ENCODE measurements at places on chromosomes 1 and 21. TPM values are rescaled to one million over a fixed set of nuclear protein-coding genes. Genes with fewer than 3 reads are reported as not detected.

DNA sequence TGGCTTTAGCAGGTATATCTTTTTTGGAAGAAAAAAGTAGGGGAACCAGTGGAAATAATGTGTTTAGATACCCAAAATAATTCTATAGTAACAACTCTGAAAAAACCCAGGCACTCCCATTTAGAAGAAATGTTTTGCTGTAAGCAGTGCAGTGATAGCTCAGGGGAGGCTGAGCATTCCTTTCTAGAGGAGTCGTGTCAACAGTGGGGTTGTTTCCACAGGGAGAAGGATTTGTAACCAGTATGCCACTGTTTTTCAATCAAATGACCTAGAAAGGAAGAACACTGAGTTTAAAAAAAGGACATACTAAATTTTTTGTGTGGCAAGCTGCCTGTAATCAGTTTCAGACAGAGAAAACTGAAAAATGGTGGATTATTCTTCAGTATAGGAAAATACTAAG, 2.4 kb downstream of the PGD start:
- no peak for DNase-seq

DNA sequence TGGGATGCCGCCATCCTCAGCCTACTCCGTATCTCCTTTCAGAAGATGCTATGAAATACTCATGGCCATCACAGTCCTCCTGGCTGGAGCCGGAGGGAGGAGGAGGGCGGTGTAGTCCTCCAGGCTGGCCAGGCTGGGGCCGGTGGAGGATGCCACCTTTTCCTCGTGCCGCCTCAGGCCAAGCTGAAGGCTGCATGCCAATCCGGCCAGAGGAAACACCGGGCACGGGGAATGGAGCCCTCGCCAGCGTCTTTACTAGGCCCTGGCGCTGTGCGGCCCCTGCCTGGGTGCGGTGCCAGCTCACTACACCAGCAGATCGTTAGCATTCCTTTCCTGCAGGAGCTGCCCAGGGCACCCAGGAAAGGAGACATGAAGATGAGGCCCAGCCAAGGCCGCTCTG, 70.1 kb downstream of the CASZ1 start:
- DNase-seq = no peak

DNA sequence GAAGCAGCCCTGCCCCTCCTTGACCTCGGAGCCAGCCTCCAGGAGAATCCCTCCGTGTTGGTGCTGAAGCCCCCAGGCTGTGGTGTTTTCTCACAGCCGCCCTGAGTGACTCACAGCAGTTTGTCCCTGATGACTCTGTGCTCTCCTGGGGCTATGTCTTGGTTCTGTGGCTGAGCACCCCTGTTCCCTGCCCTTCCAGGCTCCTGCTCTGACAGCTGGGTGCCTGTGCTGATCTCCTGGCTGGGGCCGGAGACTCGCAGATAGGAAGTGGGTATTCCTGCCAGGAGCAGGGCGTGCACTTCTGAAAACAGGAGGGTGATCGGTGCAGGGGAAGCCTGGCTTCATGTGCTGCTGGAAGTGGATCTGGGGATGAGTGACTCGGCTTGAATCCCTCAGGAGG, 34.5 kb downstream of the POFUT2 start:
- no peak for DNase-seq

Gene NOTCH2NLA
- 37.6 TPM for total RNA-seq

DNA sequence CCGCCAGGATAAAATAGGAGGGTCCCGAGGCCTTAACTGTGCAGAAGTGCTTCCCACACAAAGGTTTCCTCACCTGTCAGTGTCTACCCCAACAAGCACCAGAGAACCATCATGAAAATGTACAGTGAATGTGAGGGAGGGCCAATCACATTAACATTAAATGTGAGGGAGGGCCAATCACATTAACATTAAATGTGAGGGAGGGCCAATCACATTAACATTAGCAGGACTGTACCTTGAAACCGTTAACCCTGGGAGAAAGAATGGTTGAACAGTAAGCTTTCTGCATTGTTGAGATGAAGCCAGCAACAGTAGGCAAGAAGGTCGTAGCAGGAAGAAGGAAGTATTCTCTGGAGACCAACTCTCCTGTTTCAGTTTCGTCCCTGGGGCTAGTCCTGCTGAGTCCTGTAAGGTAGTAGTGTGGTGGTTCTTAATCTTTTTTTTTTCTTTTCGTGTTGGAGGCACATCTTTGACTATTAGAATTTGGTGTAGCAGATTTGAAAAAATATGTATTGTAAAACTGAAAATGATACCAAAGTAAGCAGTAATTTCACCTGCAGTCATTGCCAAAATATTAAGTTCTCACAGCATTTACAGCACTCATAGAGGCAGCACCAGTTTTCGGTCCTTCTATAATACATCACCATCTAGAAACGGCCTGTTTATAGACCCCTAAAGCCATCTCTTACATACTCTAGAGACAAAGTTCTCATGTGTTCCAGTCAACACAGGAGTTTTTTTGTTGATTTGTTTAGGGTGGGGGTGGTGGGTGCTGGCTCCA, 98.6 kb upstream of the PPP2R5A start:
- no peak for DNase-seq

DNA sequence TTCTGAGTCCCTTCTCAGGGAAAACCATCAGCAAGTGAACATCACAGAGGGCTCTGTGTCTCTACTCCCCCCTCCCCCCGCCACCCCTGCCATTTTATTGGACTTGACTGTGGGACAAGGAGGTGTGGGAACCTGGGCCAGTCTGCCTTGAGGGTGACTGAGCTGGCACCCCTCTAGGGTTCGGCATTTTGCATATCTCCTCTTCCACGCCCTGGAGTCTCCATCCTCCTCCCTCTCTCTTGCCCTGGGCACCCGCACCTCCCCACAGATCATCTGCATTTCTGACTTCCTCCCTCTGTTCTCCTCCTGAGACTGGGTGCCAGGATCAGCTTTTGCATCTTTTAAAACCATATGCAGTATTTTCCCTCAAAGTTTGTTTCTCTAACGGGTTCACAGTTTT, 107.1 kb upstream of the ERRFI1 start:
- no peak for DNase-seq

Gene CRP
- total RNA-seq = not detected

- no peak for DNase-seq
Measured at GRCh38 chr1:30132602-30133286, 590.6 kb downstream of the MATN1 start.

- no peak for DNase-seq
Measured at GRCh38 chr1:192787914-192788585, 20.8 kb upstream of the RGS2 start.

DNA sequence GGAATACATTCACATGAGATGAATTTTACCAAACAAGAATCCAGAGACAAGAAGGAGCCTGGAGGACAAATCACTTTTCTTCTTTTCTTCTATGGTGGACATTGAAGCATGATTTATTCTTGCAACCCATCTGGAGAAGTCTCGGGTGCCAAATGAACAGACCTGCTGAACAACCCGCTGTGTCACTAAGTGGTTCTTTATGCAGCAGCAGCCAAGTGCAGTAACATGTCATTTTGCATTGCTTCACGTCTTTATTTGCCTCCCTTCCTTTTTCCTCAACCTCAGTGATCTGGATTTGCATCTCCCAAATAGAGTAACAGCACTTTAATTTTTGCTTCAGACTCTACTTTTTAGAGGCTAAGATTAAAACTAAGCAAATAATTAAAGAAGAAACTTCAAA, 50.0 kb upstream of the TENT5C start:
- DNase-seq = no peak

DNA sequence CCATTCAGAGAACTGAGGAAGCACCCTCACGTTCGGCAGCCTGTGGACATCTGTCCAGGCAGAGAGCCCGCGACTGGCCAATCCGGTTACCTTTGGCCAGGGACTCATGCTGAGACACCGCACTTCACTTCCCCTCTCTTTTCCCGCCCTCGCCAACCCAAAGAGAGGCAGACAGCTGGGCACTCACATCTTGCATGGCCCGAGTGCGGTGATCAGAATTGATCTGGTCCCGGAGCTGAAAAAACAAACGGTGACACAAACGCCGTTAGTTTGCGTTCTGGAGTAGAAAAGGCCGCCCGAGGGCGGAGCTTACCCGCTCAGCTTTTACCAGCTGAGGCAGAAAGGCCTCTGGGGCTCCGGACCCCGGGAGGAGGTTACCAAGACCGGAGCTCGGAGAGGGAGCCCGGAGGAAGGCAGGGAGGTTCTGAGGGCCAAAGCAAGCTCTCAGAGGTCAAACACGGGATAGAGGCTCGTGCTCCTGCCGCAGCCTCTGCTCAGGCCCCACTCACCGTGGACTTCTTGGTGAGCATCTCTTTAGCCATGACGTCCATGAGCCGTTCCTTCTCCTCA, 376 bp downstream of the SF3A3 start:
- no peak for DNase-seq

Gene INPP5B
- 34.2 TPM for total RNA-seq

Gene FAAH
- total RNA-seq = 5.7 TPM

DNA sequence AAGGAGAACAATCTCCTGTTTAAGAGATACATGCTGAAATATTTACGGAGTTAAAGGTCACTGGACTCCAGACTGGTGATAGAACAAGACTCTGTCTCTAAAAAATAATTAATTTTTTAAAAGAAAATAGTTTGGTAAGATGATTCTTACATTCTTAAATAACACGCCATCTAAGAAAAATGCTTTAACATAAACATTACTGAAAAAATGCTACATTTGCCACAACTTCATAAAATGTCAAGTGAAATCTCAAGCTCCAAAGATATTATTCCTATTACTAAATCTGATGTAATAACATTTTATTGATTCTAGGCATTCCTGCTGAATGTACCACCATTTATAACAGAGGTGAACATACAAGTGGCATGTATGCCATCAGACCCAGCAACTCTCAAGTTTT, 4.1 kb downstream of the ANGPTL3 start:
- no peak for DNase-seq

Gene MX1
- 18.0 TPM for total RNA-seq

Gene LYPLAL1
- total RNA-seq = 24.3 TPM

- DNase-seq = no peak
Measured at GRCh38 chr1:15448877-15449462, 7.6 kb upstream of the CELA2A start.

Gene TMEM125
- not detected for total RNA-seq

Gene S100A1
- not detected for total RNA-seq
